Stimulated activated CD8-positive, alpha-beta memory T cell treated with anti-CD3 and anti-CD28 coated beads, Interleukin-2, amount 100 ng/mL, for 1 hour (primary cell): ENCODE measurements at places on chromosomes 2 and 18.

- no peak for DNase-seq
Observed at GRCh38 chr2:58856100-58856499, 615.0 kb upstream of the FANCL start.

DNA sequence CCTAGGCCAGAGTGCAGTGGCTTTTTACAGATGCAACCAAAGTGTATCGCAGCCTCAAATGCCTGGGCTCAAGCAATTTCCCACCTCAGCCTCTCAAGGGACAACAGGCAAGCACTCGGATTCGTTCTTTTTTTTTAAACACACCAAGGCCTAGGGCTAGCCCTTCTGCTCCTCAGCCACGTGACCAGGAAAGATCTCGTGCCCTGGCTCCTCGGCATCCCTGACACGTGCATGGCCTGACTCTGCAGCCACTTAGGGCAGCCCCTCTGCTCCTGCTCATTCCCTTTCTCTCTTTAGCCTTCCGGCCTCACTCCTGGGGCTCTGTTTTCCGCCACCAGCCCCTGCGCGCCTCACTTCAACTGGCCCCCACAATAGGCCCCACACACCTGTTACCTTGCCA lies 18.4 kb downstream of the FAM178B start:
- no peak for DNase-seq

GRCh38 chr18:67183398-67183797 lies 333.1 kb downstream of the DSEL start:
- DNase-seq, result no peak

- DNase-seq, result no peak
Observed at GRCh38 chr2:74039611-74040010, 54.9 kb downstream of the TET3 start.

DNA sequence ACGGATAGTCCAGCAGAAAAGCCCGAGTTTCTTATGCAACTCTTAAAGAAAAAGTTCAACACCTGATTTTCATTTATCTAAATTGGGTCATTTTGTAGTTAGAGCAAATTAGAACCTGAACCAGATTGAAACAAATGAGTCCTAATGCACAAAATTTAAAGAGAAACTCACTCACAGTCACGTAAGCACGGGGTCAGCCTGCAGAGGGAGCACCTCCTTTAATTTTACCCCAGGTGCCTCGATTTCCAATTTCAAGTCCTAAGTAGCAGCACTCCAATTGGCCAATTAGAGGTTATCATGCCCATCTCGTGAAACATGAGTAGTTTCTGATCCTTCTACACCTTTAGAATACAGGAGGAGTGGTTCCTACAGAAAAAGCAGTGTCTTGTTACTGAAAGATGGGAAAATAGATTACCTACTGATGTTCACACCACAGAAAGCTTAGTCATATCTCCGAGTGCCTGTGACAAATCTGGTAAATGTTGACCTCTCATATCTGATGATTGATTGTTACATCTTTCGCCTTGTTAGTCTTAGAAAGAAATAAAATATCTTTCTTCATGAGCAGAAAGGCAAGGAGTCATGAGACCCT lies 1929.8 kb upstream of the LRRTM1 start:
- no peak for DNase-seq
